ENCODE measurements at places on chromosomes 11 and 22.

DNA sequence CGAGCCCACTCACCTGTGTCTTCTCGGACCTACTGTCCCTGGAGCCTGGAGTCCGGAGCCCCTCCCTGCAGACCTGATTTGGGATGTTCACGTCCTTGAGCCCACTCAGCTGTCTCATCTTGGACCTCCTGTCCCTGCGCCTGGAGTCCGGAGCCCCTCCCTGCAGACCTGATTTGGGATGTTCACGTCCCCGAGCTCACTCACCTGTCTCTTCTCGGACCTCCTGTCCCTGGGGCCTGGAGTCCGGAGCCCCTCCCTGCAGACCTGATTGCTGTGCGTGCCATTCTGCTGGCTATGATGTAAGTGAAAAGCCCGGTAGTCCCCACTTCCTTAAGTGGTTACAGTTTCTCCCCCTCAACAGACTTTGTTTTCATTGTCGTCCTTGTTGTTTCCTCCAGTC lies 867.1 kb downstream of the BRD1 start:
- no peak for DNase-seq

DNA sequence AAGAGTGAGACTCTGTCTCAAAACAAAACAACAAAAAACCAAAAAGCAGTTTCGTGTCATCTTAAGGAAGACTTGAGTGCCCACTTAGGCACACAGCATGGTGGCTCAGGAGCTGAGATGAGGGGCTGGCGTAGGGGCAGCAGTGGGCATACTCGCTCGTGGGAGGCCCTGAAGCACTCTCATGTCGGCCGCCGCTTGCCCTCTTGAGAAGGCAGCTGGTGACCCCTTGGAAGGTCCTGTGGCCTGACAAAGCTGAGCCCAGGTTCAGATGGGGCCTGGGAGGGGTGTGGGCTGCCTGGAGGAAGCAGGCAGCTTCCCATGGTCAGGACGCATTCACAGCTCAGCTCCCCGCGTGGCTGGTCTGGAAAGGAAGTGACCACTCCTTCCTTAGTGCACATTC lies 15.0 kb downstream of the MUC5B start:
- no peak for DNase-seq

DNA sequence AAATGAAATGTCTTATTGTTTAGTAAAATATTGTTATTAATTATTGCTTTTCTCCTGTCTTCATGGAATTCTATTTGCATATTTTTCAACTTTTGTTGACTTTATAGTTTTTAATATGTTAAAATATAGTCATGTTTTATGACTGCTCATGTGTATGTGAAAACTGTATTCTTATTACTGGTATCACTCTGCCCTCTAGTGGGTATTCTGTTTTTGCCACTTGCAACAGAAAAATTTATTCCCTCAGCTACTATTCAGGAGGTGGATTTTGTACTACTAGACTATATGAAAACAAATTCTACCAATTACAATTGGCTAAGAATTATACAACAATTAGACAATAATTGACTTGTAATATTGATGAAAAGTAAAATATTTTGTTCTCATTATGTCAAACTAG lies 45.0 kb downstream of the OR4C6 start:
- DNase-seq, result no peak

- DNase-seq, result peak; percentile 46
Measured at GRCh38 chr22:24230911-24231656, 13.8 kb downstream of the GGT5 start.

DNA sequence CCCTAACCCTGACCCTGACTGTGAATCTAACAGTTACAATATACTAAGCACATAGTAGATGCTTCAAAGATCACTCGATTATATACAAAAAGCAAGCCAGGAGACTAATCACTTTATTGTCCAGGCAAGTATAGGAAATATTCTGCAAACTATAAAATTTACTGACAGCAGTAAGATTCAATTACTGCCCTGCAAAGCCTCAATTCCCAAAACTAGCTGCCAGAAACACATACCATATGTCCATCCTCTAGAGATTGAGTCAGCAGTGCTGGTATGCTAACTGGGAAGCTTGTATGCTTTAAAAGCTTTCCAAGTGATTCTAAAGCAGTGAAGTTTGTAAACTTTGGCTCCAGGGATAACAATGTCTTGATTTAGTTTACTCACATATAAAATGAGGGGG lies 26.1 kb downstream of the CSTF3 start:
- no peak for DNase-seq

DNA sequence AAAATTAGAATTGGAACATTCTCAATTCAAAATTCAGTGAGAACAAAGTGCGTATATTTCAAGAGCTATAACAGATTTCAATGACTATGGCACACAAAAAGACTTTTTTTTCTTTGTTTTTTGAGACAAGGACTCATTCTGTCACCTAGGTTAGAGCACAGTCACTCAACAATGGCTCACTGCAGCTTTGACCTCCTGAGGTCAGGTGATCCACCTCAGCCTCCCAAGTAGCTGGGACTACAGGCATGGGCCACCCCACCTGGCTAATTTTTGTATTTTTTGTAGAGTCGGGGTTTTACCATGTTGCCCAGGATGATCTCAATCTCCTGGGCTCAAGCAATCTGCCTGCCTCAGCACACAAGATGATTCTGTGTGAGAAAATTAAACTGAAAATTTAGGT lies 51.5 kb downstream of the PIK3C2A start:
- DNase-seq, result no peak

DNA sequence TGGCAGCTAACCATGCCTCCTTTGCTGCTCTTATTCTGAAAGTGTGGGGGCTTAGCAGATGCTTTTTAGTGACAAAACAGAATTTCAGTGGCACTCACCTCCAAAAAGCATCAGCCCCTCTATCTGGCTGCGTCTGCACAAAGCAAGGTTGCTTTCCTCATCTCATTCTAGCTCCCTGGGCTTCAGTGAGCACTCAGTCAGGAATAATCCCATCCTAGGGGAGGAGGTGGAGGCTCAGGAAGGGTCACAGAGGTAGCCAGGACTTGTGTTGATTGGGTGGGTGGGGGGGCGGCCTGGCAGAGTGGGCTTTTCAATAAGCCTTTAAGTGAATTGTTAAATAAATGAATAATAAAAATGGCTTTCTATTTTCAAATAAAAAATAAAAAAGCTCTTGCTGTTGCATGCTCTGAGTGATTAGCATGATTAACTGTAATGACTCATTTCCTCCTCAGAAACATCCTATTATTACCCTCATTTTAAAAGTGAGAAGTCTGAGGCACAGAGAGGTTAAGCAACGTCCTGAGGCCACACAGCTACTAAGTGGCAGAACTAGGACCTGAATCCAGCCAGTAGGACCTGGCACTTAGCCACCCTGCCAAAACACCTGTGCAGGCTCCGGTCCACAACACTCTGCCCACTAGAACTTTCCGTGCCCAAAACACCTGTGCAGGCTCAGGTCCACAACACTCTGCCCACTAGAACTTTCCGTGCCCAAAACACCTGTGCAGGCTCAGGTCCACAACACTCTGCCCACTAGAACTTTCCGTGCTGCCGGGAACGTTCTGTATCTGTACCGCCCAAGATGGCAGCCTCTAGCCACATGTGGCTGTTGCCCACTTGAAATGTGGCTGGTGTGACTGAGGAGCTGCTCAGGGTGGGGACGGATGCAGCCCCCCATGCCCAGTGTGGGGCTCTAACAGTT lies 5.5 kb downstream of the B3GAT1 start:
- no peak for DNase-seq

GRCh38 chr22:38448945-38449745 lies 5.9 kb downstream of the KCNJ4 start:
- no peak for DNase-seq

GRCh38 chr22:42297778-42298177 lies 27.3 kb upstream of the TCF20 start:
- DNase-seq, result no peak

GRCh38 chr11:100624346-100624745 lies 62.7 kb upstream of the ARHGAP42 start:
- DNase-seq, result no peak

- no peak for DNase-seq
Measured at GRCh38 chr11:85886089-85887056, 31.2 kb downstream of the CCDC83 start.

Measured in activated T-helper 1 cell treated with Interleukin-2 at 50 U/mL for 16 hours (primary cell).